ENCODE measurements at places on chromosomes 2 and 18.

DNA sequence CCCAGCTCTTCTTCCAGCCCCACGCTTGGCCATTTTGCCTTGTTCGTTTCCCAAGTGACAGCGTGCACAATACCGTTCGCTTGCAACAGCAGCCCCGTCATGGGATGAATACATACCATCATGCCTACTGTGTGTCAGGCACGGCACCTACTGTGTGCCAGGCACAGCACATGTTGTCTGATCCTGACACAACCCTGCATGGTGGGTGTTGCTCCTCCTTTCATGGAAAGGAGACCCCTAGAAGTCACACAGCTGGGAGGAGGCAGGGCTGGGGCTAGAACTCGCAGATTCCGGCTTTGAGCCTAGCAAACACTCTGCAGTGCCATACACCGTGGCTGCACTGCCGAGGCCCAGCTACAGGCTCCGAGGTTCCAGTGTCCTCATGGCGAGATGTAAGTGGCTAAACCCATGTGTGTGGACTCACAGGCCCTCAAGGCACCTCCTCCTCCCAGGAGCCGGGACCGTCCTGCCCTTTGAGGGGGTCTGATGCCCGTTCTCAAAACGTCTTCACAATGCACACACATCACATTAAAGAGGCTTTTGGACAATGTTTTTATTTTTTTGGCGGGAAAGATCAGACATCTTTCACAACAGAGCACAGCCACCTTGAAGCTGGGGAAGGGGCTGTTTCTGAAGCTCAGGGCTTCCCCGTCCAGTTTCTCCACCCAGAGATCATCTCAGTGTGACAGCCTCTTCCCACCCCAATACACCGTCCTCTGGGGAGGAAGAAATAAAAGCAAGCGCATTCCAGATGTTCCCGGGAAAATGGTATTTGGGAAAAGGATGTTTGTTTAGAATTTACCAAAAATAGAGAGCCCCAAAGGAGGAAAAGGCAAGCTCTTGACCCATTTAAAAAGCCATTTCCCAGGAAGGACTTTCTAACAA is 64.9 kb downstream of the HS1BP3 start:
- DNase-seq: no peak

DNA sequence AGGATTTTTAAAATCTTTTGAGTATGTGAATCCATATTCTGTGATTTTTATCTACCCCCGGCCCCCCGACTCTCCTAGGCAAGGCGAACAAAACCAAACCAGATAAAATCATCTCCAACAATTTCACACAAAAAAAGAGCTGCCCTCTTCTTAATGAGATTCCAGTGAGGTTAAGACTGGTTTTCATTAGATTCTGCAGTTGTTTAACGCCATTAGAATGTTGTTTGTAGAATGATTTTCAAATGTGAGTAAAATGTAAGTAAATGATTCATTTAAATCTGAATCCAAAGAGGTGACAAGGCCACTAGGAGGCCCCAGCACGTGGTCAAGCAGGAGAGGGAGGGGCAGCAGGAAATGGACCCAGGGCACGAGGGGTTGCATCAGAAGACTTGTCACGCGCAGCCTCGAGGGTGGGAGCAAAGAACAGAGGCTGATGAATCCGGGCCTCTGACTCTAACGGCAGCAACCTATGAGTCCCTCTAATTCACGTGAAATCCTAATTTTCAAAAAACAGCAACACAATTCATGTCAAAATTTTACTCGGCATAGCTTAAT is 24.3 kb upstream of the KLHL29 start:
- no peak for DNase-seq

DNA sequence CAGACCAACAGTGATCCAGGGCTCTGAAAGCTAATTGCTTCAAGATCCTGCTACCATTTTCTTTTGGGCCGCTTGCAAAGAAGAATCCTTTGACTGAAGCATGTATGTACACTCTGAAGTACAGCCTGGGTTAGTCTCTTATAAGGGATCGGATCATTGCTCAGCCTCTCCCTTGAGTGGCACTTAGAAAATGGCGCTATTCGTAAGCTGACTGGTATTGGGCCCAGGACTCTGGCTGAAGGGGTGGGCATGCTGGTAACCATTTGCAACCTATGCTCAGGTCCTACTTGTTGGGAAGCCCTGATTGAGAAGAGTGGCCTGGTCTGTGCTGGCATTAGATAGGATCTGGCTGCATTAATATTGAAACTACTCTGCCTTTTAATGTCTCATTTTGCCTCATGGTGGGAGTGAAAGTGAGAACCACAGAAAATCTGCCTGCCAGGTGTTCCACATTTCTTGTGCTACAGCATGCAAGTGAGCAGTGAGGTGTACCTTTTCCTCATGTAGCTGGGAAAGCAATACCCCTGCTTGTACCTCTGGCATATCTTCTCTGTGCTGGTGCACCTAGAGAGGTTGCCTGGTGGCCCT is 661 bp upstream of the MGAT5 start:
- no peak for DNase-seq

GRCh38 chr2:238069021-238069709 is 8.4 kb downstream of the SCLY start:
- no peak for DNase-seq

DNA sequence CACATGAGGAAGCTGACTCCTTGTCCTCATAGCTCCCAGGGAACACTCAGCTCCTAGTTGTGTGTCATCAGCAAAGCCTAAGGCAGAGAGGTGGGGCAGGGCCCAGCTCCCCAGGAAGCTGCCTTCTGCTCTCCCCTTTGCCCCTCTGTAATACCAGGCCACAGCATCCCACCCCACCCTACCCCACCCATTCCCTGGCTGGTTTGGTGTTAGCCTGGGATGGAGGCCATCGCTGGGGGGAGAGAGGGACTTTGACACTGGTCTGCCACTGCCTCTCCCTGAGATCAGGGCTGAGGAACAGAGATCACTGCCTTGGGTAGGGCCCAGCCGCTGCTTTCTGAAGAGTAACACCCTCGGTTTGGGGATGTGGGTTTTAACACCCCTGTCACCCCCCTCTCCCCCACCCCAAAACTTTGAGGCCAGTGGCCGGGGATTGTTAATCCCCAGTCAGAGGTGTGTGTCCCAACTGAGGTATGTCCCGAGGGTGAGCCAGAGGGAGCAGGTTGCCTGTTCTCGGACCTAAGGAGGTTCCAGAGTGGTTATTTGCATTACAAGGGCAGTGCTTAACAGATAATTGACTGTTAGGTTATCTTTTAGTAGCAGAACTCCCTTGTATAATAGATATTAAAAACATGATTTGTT is 41.4 kb downstream of the TET3 start:
- no peak for DNase-seq

DNA sequence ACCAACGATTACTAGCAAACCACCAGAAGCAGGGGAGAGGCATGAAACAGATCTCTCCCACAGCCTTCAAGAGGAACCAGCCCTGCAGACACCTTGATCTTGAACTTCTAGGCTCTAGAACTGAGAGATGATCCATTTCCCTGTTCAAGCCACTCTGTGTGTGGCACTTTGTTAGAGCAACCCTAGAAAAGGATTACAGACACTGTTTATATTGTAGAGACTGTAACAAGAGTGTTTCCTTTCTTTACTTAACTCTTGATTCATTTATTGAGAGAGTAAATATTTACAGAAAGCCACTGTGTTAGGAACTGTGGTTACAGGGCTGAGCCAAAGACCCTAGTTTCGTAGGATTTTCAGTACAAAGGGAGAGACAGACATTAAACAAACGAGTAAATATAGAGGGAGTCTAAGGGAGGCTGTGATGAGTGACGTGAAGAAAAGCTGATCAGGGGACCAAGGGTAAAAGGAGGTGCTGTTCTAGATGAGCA is 10.9 kb downstream of the CCDC68 start:
- no peak for DNase-seq

DNA sequence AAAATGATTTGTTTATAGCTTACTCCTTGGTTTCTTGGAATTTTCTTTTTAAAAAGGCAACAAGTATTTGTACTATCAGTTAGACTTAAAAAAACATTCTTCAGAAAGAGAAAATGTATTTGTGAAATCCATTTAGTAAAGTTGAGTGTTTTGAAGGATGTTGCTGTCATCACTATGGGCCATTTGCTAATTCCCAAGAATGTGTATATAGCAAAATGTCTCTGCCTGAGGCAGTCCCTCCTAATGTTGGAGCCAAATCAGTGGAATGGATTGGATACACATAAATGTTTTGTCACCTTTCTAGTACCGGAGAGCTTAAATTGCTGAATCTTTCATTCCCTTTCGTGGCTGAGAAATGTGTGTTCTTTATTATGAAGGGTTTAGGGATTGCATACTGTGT is 890.2 kb upstream of the ZEB2 start:
- DNase-seq: no peak

- DNase-seq: no peak
These were observed 8.0 kb downstream of the ABCB11 start for GRCh38 chr2:169023161-169023560.

DNA sequence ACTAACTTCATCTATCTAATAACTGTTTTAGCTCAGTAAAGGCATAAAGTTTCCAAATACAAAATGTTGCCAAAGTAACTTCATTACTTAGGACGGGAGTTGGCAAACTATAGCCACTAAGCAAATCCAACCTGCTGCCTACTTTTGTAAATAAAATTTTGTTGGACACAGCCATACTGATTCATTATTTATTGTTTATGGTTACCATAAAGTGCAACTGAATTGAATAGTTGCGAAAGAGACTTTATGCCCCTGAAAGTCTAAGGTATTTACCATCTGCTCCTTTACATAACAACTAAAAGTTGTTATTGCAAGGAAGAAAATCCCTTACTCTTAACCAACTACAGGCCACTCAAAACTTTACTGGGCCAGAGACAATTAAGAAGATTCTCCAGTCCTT is 256.7 kb upstream of the RBBP8 start:
- no peak for DNase-seq

DNA sequence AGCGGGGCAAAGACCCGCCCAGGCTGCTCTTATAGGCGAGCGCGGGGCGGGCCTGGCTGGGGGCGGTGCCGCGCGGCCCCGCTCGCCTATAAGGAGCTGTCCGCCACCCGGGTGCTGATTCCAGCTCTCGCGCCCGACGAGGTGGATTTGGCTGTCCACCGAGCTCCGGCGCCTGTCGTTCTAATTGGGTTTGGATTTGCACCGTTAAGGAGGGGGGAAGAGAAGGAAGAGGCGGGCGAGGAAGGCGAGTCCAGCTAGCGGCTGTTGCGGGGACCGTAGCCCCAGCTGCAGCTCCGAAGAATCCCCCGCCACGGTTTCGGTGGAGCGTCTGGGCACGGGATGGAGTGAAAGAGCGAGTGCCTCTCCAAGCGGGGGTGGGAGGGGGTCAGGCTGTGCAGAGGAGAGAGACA is at the start of gene CNTNAP5:
TSS of gene CNTNAP5 (plus strand) at position 117 of the 410 bp plus-strand sequence. CDS start 364 bp downstream, outside the sequence.
- DNase-seq: no peak

DNA sequence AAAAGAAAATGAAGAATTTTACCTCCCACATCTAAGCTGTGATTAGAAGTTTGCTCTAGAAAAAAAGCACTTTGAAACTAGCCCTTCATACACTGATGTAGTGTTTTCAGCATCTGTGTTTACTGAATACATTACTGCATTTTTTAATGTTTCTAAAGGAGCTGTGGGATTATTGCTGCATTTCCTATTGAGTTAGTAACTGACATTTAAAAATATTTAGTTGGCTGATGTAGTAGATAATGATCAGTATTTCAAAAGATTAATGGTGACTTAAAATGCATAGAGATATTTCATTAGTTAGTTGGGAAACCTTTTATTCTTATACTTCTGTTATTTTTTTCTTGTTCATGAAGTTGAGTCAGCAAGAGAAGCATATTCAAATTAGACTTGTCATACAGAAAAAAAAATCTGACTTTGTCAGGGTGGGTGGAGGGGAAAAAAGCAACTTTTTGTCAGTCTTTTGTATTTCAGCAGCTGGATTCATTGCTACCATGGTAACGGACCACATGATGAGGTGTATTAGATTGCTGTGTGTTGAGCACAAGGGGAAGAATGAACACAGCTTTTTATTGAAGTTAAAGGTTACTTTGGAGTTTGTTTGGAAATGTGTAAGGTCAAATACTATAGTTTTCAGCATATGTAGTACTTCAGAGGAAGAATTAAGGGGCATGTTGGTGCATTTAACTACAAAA is at the start of gene DTNA:
TSS of gene DTNA (plus strand) at position 549 of the 692 bp plus-strand sequence. CDS start 45,679 bp downstream, outside the sequence.
- no peak for DNase-seq

GRCh38 chr18:80010551-80010906 is 22.2 kb upstream of the TXNL4A start:
- no peak for DNase-seq

DNA sequence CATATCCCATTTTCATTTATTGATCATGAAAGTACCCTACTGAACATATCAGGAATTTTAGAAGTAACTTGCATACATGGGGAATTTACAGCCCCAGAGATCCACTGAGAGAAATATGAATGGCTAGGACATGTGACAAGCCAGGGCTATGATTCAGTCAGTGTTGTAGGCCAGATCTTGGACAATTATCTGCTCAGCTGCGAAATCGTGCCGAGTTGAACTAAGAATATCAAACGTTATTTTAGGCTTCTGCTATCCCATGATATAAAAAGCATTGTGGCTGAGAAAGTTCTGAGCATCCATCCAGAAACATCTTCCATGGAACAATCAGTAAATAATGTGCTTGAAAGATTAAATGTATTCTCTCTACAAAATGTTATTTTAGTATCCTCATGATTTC is 85.7 kb upstream of the UNC80 start:
- DNase-seq: no peak

GRCh38 chr18:78242254-78242643 is 737.4 kb upstream of the SALL3 start:
- no peak for DNase-seq

- no peak for DNase-seq
These were observed 822 bp downstream of the PSMG2 start for GRCh38 chr18:12703664-12704063.

GRCh38 chr2:75949385-75950030 is 238.8 kb upstream of the GCFC2 start:
- DNase-seq: no peak

DNA sequence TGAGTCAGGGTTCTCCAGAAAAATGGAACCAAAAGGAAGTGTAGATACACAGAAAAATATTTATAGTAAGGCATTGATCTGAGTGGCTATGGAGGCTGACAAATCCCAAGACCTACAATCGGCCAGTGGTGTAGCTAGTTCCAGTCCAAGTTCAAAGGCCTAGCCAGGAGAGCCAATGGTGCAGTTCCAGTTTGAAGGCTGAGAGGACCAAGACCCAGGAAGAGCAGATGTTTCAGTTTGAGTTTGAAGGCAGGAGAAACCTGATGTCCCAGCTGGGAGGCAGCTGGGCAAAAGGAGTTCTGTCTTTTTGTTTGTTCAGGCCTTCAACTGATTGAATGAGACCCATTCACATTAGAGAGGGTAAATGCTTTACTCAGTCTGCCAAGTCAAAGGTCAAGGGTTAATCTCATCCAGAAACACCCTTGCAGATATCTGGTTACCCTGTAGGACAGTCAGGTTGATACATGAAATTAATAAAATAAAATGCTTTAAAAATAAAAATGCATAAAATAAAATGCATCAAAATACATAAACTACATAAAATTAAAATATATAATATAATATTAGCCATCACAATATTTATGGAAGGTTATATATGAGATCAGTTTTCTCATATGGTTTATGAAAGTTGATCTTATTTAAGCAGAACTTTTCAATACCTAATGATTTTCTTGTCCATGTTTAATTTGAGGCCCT is 38.7 kb downstream of the KCNE4 start:
- DNase-seq: no peak

DNA sequence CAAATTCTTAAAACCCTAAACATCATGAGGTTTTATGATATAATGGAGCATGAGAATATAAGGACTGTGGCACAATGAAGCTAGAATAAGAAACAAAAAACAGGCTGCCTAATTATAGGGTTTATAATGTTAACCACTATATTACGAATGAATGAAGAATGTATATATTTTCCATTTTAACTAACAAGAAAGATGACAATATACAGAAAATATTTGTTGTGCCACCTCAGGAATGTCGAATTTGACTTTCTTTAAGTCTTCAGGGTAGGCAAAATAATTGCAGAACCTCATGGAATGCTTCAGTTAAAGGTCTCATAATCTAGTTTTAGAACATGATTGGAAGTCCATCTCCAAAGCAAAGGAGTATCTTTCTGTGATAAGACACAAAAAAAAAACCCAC is 282.9 kb upstream of the SLC8A1 start:
- no peak for DNase-seq

Measured in activated effector memory CD4-positive, alpha-beta T cell treated with Interleukin-2 at 50 U/mL for 16 hours (primary cell).